ENCODE measurements at places on chromosomes 1 and 21. TPM values are rescaled to one million over a fixed set of nuclear protein-coding genes. Genes with fewer than 3 reads are reported as not detected.

DNA sequence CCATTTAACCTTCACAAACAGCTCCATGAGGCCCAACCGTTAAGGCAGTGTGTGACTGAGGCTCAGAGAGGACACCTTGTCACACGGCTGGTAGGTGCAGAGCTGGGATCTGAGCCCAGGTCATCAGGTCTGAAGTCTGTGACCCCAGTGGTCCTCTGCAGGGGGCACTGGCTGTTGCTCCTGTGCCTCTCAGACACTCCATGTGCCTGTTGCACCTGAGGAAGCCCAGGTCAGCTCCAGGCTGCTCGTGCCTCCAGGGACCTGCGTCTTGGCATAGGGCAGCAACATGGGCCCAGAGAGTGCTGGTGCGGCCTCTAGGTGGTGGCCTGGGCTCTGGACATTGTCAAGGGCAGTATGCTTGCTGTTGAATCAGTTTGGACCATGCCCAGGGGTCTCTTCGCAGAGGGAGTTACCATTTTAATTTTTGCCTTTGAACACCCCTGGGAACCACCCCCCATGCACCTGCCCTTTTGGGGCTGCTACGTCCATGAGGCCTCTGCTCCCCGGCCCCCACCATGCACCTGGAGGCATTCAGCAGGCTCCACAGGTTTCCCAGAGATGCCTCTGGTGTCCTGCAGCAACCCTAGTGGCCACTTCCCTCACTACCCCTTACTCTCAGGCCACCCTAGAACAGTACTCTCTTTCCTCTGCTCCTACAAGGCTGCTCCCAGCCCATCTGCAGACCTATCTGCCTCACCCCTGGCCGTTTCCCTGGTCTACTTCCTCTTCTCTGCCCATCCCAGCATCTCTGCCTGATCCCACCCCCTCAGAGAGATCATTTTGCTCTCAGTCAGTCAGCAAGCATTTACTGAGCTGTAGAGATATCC, 25.2 kb upstream of the EPS8L3 start:
- no peaks in the 10 kb centered on the region for H3K36me3 ChIP-seq
- H3K4me3 ChIP-seq = peak overlapping the region; percentile 62
- no peak for DNase-seq
- peaks cover 54% of the 10 kb centered on the region for H3K4me1 ChIP-seq

- no peaks in the 10 kb centered on the region for H3K36me3 ChIP-seq
- peaks cover 31% of the 10 kb centered on the region for H3K27me3 ChIP-seq
- no peak overlapping the region for H3K27ac ChIP-seq
- no peaks in the 10 kb centered on the region for H3K4me1 ChIP-seq
Measured at GRCh38 chr1:36948606-36949005, 85.7 kb downstream of the GRIK3 start.

DNA sequence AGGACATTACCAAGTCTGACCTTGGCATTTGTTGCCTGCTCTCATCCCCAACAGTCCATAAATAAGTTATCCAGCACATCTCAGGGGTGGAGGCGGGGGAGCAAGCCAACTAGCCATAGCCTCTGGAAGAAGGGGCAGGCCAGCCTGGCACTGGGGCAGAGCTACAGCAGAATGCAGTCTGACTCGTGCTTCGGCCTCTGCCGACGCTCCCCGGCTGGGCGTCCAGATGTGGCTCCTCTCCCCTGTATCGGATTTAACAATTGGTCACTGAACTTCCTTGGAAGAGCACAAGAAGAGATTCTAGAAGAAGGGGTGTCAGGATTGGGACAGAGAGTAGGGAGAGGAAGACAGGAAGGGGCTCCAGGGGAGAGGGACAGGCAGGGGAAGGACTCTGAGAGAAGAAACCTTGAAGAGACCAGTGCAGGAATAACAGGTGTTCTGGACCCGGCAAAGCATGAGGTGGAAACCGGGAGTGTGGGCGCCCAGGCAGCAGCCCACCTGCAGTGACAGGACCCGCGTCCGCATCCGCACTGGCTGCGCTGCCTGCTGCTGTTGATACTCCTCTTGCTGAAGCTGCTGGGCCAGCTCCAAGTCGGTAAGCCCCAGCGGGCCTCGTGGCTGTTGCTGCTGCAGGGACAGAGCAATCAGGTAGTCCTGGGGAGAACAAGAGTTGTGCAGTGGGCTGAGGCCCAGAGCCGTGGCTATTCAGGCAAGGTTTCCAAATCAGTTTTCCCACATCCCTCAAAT, 9.4 kb downstream of the MINDY1 start:
- H3K27me3 ChIP-seq = no peaks in the 10 kb centered on the region
- H3K4me3 ChIP-seq = no peak overlapping the region
- no peak overlapping the region for H3K27ac ChIP-seq

DNA sequence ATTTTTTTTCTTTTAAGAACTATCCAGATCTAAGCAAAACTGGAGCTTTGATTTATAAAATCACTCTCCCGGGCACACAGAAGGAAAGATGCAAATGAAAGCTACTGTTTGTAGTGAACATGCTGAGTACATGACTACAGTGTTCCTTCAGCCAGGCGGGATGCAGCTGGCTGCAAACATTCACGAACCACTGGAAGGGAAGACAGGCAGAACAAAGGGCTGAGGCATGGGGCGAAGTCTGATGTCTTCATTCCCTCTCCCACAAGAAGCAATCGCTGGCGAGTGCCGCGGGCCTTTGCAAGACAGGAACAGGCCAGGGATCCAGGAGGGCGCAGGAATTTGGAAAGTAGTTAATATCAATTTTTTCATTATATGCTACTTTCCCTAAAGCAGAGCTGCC, 257.9 kb upstream of the AJAP1 start:
- no peaks in the 10 kb centered on the region for H3K27me3 ChIP-seq
- no peak overlapping the region for H3K27ac ChIP-seq
- no peak for DNase-seq
- H3K4me1 ChIP-seq = no peaks in the 10 kb centered on the region

DNA sequence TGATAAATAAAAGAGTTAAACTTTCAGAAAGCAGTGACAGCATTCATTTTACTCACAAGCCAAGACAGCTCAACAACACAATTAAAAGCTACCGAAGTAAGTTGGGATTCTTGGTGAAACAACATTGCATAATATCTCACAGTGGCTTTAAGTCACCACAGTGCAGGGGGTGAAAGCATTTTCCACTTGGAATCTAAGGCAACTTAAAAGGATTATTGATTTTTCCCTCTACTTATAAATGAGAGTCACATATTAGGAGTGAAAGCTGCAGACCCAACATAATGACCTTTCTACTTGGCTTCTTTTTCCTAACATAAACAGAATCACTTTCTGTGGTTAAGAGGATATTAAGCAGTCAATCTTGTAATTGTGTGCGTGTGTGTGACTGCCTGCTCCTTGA, 536.6 kb upstream of the CXADR start:
- no peak for DNase-seq
- no peaks in the 10 kb centered on the region for H3K4me1 ChIP-seq
- H3K27ac ChIP-seq = no peak overlapping the region
- H3K36me3 ChIP-seq = no peaks in the 10 kb centered on the region

DNA sequence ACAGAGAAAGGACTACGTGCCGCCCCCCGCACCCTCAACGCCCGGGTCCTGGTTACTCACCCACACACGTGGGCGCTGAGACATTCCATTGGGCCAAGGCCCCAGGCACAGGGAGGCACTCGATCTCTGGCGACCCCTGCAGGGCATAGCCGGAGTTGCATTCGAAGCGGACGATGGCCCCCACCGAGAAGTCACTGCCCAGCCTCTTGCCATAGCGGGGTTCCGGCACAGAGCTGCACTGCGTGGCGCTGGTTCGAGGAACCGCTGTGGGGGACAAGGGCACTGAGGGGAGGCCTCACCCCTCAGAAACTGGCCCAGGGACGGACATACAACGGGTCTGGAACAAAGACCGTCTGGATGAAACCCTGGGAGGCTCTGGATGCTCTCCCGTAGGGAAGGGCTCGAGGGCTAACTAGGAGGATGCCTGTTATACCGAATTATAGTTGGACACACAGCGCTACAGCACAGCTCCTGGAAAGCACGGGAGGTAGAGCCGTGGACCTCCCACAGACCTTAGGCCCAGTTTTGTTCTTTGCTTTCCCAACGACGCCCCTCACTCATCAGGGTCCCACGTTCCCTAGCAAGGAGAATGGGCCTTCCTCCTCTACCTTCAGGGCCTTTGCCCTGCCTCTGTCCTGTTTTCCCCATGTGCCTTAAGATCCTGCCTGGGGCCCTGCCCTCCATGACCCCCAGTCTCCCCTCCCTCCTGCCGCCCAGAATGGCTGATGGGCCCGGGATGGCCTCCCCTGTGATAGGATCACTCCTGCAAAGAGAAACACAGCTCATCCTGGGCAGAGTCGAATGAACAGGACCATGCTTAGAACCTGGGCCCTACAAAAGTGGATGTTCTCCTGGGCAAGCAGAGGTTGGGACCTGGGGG, 152.8 kb downstream of the ZSCAN20 start:
- no peaks in the 10 kb centered on the region for H3K36me3 ChIP-seq
- no peak for DNase-seq
- no peak overlapping the region for H3K27ac ChIP-seq

- H3K27me3 ChIP-seq = no peaks in the 10 kb centered on the region
- peak overlapping the region; percentile 30 for H3K27ac ChIP-seq
- H3K36me3 ChIP-seq = no peaks in the 10 kb centered on the region
- H3K4me3 ChIP-seq = no peak overlapping the region
Measured at GRCh38 chr1:8363186-8363766, 45.4 kb downstream of the SLC45A1 start.

GRCh38 chr1:159841749-159842148, 15.1 kb downstream of the SLAMF8 start:
- H3K27me3 ChIP-seq = peaks cover 15% of the 10 kb centered on the region
- H3K4me1 ChIP-seq = peaks cover 10% of the 10 kb centered on the region

DNA sequence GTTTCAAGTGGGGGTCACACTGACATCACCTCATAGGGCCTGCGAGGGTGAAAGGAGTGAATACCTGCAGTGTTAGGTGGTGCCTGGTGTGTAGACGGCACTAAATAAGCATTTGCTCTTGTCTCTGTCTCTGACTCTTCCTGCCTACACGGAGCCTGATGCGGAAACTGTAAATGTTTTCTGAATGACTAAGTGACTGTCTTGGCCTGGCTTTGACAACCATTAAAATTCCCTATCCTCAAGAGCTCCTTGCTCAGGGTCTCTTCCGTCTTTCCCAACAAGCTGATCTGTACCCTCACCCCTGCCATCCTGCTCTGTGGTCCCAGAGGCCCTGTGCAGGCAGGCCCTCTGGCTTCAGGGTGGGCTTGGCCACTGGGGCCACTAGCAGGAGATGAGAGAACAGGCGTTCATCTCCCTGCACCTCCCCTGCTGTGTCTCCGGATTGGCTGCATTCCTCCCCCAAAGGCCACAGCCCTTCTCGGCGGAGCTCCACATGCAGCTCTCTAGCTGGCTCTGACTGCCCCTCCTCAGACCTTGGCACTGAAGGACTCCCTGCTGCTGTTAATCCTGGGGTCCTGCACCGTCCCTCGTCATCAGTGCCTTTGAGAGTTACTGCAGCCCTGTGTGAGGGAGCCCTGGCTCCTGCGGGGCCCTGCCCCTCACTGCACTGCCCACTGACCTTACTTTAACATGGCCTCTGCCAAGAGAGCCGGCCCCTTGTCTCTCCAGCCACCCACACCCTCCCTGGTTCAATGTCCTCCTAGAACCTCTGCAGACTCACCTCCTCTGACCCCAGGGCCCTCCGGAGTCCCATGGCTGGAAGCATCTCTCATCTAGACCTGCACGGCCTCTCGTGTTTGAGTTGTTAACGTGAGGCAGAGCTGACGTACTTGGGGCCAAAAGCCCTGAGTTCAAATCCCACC, 211.1 kb downstream of the MATN1 start:
- no peaks in the 10 kb centered on the region for H3K36me3 ChIP-seq
- no peak overlapping the region for H3K4me3 ChIP-seq
- peaks cover 20% of the 10 kb centered on the region for H3K27me3 ChIP-seq
- no peaks in the 10 kb centered on the region for H3K4me1 ChIP-seq

DNA sequence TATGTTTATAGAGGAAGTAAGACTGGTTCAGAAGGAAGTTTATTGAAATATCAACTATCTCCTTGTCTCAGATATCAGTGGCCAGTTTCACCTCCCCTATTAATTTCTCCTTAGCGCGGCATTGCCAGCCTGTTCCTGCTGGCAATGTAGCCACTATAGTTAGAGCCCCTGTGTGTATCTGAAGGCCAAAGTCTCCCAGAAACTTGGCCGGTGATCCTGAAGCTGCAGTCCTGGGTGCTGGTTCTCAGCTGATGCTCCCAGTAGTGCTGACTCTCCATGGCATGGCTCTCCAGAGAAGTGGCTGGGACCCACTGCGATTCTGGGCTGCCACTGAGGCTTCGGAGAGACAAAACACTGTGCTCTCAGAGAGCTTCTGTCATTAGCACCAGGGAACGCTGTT, 59.9 kb downstream of the TNN start:
- H3K4me3 ChIP-seq = no peak overlapping the region
- no peaks in the 10 kb centered on the region for H3K36me3 ChIP-seq
- DNase-seq = no peak
- H3K27me3 ChIP-seq = no peaks in the 10 kb centered on the region

AMY2A gene
- not detected for total RNA-seq

NRDC gene
- total RNA-seq = 226 TPM

DMBX1 gene
- total RNA-seq = 0.37 TPM
